CD4-positive, CD25-positive, alpha-beta regulatory T cell (primary cell): ENCODE measurements at places on chromosomes 1 and 21. TPM values are rescaled to one million over a fixed set of nuclear protein-coding genes. Genes with fewer than 3 reads are reported as not detected.

DNA sequence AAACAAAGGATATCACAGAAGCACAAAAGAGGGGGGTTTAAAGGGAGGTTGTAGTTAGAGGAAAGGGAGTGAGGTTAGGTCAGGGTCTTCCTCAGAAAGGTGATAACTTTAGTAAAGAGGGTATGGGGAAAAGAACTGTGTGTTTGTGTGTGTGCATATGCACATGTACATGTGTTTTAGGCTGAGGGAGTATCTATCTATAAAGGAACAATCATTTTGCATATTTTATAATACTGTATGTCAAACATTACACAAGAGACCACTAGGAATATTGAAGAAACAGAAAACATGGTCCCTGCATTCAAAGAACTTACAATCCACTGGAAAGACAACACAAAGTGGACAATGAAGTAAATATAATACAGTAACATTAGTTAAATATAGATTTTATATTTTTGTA, 132.2 kb downstream of the ACBD6 start:
- H3K4me1 ChIP-seq = no peaks in the 10 kb centered on the region
- H3K27me3 ChIP-seq = no peaks in the 10 kb centered on the region
- no peak for DNase-seq
- H3K36me3 ChIP-seq = peaks cover 7% of the 10 kb centered on the region
- H3K27ac ChIP-seq = no peak overlapping the region
- no peak overlapping the region for H3K4me3 ChIP-seq

Gene ADCY10
- 0.10 TPM for total RNA-seq

Gene PRAMEF4
- total RNA-seq = not detected

DNA sequence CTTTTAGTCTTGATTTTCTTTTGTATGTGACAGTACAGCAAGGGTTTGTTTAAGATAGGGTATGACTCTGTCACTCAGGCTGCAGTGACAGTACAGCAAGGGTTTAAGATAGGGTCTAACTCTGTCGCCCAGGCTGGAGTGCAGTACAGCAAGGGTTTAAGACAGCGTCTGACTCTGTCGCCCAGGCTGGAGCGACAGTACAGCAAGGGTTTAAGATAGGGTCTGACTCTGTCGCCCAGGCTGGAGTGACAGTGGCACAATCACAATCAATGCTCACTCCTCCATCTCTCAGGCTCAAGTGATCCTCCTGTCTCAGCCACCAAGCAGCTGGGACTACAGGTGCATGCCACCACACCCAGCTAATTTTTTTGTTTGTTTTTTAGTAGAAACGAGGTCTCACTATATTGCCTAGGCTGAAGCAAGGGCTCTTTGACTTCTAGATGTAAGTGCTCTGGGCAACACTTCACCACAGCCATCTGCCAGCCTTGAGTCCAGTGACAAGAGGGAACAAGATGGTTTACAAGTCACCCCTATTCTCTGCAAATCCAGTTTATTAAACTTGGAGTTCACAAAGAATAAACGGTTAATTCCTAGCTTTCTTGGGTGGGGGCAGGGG, 965 bp upstream of the SH2D5 start:
- H3K27ac ChIP-seq = no peak overlapping the region
- H3K27me3 ChIP-seq = no peaks in the 10 kb centered on the region
- H3K4me1 ChIP-seq = peaks cover 33% of the 10 kb centered on the region
- peak overlapping the region; percentile 67 for H3K4me3 ChIP-seq

GRCh38 chr1:233496993-233497392, 116.9 kb upstream of the KCNK1 start:
- H3K4me1 ChIP-seq = no peaks in the 10 kb centered on the region
- no peaks in the 10 kb centered on the region for H3K36me3 ChIP-seq
- no peak overlapping the region for H3K4me3 ChIP-seq
- H3K27ac ChIP-seq = no peak overlapping the region

GRCh38 chr1:230242326-230242725, 175.3 kb downstream of the GALNT2 start:
- H3K27ac ChIP-seq = no peak overlapping the region
- H3K36me3 ChIP-seq = peaks cover 8% of the 10 kb centered on the region
- no peak overlapping the region for H3K4me3 ChIP-seq
- H3K27me3 ChIP-seq = no peaks in the 10 kb centered on the region

Gene NES
- total RNA-seq = 0.10 TPM

Gene TEKT2
- total RNA-seq = 0.81 TPM

- H3K4me3 ChIP-seq = no peak overlapping the region
- no peak overlapping the region for H3K27ac ChIP-seq
- H3K27me3 ChIP-seq = no peaks in the 10 kb centered on the region
- DNase-seq = peak; percentile 66
These were observed 8.6 kb upstream of the CALML6 start for GRCh38 chr1:1906185-1907097.

Gene CAPN8
- total RNA-seq = 1.1 TPM

DNA sequence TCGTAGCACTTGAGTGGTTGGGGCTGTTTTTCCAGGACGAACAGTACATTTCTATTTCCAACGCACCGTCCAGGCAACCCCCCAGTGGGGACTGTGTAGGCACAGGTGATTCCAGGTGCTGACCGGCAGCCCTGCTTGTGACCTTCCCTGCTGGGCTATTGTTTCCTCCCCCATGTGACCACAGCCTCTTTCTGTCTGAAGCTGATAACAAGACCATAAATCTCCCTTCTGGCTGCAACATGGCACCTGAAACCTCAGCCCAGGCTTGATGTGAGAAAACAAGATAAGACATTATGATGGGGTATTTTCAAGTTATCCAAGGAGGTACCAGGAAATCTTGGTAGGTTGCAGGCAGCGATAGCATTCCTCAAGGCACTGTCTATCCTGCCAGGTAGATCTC, 48.2 kb downstream of the HLX start:
- H3K4me1 ChIP-seq = no peaks in the 10 kb centered on the region
- H3K27ac ChIP-seq = no peak overlapping the region
- H3K36me3 ChIP-seq = no peaks in the 10 kb centered on the region
- no peaks in the 10 kb centered on the region for H3K27me3 ChIP-seq
- no peak for DNase-seq
- no peak overlapping the region for H3K4me3 ChIP-seq

GRCh38 chr1:24553931-24554330, 2.0 kb upstream of the NCMAP start:
- H3K4me3 ChIP-seq = no peak overlapping the region
- H3K36me3 ChIP-seq = no peaks in the 10 kb centered on the region
- DNase-seq = no peak
- H3K27me3 ChIP-seq = peaks cover 6% of the 10 kb centered on the region

DNA sequence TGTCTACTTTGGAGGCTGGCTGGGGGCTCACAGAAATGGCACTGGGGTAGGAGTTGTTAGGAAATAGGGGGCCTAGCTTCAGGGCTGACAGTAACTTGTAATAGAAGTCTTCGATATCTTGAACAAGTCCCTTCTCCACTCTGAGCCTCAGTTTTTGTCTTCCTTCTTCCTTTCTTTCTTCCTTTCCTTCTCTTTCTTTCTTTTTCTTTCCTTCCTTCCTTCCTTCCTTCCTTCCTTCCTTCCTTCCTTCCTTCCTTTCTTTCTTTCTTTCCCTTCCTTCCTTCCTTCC, 12.9 kb downstream of the BTG2 start:
- H3K4me1 ChIP-seq = peaks cover 49% of the 10 kb centered on the region
- H3K27ac ChIP-seq = no peak overlapping the region
- no peak for DNase-seq
- H3K36me3 ChIP-seq = no peaks in the 10 kb centered on the region
- no peak overlapping the region for H3K4me3 ChIP-seq

Gene SPATA17
- total RNA-seq = not detected

Gene ZSCAN20
- total RNA-seq = 0.94 TPM

- peaks cover 3% of the 10 kb centered on the region for H3K27me3 ChIP-seq
- H3K27ac ChIP-seq = peak overlapping the region; percentile 90
- H3K4me1 ChIP-seq = peaks cover 19% of the 10 kb centered on the region
- peaks cover 34% of the 10 kb centered on the region for H3K36me3 ChIP-seq
- H3K4me3 ChIP-seq = peak overlapping the region; percentile 90
These were observed 865 bp downstream of the ADPRS start for GRCh38 chr1:36089393-36090121.

DNA sequence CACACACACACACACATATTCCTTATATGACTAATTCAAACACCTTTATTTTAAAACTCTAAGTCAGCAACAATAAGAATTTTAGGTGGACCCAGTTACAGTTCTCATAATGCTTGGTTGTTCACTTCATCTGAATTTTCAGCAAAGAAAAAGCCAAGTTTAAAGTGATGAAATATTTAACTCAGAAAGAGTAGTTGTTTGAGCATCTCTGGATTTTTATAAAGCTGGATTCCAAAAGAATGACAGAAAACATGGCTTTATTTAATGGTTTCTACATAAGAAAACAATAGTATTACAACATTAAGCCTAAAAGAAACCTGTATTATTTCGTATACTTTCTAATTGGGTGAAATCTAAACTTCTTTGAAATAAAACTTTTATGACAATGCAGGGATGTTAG, 54.2 kb upstream of the ADAMTS5 start:
- no peak overlapping the region for H3K27ac ChIP-seq
- H3K27me3 ChIP-seq = no peaks in the 10 kb centered on the region
- H3K4me1 ChIP-seq = no peaks in the 10 kb centered on the region
- H3K36me3 ChIP-seq = no peaks in the 10 kb centered on the region
- H3K4me3 ChIP-seq = no peak overlapping the region

DNA sequence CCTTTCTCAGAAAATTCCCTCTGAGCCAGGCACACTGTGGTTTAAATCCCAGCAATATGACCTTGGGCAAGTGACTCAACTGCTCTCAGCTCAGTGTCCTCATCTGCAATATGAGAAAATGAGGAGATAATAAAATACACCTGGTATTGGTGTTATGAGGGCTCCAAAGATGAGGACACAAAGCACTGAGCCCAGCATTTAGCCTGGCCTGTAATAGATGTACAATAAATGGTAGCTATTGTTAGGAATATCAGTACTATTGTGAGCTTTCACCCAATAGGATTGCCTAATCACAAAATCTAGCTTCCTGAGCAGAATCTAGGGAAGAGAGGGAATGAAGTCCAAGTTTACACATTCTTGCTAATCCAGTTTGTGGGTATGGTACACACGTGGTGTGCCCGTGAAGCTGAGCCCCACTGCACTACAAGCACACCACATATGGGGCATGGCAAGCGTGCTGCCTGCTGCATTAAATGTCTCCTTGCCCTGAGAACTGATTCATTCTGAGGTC, 24.3 kb upstream of the SLC30A1 start:
- peaks cover 2% of the 10 kb centered on the region for H3K27me3 ChIP-seq
- no peak overlapping the region for H3K27ac ChIP-seq
- H3K4me1 ChIP-seq = peaks cover 6% of the 10 kb centered on the region
- no peak overlapping the region for H3K4me3 ChIP-seq
- DNase-seq = no peak

- DNase-seq = no peak
- no peaks in the 10 kb centered on the region for H3K36me3 ChIP-seq
- no peak overlapping the region for H3K4me3 ChIP-seq
- H3K27me3 ChIP-seq = no peaks in the 10 kb centered on the region
These were observed 27.2 kb upstream of the ERG start for GRCh38 chr21:38525454-38525853.

GRCh38 chr1:201582705-201583442, 43.9 kb downstream of the NAV1 start:
- DNase-seq = no peak
- H3K36me3 ChIP-seq = no peaks in the 10 kb centered on the region
- no peaks in the 10 kb centered on the region for H3K27me3 ChIP-seq
- H3K27ac ChIP-seq = no peak overlapping the region
- no peak overlapping the region for H3K4me3 ChIP-seq
- no peaks in the 10 kb centered on the region for H3K4me1 ChIP-seq

DNA sequence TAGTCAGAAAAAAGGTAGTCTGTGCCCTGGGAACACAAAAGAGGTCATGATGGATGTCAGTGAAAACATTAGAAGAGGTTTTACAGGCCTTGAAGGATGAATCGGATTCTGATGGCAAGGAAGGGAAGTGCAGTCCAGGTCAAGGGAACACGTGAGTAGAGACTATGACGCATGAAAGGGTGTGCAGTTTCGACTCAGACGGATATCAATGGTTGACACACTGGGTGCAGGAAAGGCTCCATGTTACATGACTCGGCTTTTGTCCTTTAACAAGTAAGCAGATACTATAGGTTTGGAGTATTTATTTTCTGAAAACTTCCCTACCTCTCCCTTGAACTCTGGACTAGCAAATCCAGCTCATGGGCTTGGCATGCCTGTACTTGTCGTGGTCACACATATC, 55.3 kb downstream of the SEC16B start:
- H3K4me1 ChIP-seq = no peaks in the 10 kb centered on the region
- H3K36me3 ChIP-seq = no peaks in the 10 kb centered on the region
- no peak overlapping the region for H3K4me3 ChIP-seq
- no peaks in the 10 kb centered on the region for H3K27me3 ChIP-seq

DNA sequence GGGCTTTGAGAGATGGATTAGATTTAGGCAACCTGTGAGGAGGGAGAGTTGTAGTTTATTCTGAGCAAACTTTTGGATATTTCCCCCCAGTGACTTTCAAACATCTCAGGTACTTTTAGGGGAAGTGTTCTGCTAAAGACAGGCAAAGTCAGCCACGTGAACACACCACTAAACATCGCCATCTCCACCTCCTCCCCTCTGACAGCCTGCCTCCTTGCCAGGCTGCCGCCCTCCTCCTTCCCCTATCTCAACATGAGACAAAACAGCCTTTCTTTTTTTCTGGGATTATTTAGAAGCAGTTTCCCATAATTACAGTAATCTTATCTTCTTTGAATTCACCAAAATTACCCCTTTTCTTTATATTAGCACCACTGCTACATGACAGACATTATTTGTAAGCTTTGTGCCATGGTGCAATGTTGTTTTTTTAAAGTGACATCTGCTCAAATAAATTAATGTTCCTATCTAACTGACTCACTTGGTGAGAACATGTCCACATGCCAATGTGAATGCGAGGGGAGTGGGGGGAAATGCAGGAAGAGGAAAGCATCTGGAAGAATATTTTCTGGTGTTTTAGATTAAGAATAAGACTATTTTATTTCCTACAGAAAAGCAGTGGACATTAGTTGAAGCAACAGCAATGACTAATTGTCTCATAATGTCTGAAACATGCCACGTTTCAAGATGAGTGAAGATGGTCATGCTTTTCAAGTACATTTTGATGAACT, 147.8 kb upstream of the ATP1B1 start:
- DNase-seq = no peak
- no peaks in the 10 kb centered on the region for H3K36me3 ChIP-seq
- H3K4me1 ChIP-seq = no peaks in the 10 kb centered on the region
- H3K27ac ChIP-seq = no peak overlapping the region

Gene FAM163A
- total RNA-seq = not detected

- no peak for DNase-seq
- peaks cover 53% of the 10 kb centered on the region for H3K36me3 ChIP-seq
These were observed 20.5 kb upstream of the YRDC start for GRCh38 chr1:37828410-37829074.
